ENCODE measurements at places on chromosomes 12 and 14.
A peak's percentile ranks its signal among the peaks of the same experiment; 100 is the strongest.

DNA sequence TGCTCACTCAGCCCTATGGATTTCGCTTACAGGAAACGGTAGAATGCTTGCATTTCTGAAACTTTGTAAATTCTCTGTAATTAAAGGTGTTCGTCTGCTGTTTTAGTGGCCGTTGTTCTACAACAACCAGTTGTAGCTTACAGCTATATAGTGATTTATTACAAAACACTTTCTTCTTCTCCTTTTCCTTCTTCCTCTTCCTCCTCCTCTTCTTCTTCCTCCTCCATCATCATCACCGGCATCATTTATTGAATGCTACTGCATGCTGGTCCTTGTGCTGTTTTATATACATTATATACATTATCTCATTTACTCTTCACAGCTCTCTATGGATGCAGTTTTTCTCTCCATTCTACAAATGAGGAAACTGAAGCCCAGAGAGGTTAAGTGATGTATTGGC lies 6.4 kb downstream of the ETV6 start:
- no peak for DNase-seq

- peak; percentile 52 for DNase-seq
These were observed 835 bp downstream of the VEZT start for GRCh38 chr12:95218150-95219133.

DNA sequence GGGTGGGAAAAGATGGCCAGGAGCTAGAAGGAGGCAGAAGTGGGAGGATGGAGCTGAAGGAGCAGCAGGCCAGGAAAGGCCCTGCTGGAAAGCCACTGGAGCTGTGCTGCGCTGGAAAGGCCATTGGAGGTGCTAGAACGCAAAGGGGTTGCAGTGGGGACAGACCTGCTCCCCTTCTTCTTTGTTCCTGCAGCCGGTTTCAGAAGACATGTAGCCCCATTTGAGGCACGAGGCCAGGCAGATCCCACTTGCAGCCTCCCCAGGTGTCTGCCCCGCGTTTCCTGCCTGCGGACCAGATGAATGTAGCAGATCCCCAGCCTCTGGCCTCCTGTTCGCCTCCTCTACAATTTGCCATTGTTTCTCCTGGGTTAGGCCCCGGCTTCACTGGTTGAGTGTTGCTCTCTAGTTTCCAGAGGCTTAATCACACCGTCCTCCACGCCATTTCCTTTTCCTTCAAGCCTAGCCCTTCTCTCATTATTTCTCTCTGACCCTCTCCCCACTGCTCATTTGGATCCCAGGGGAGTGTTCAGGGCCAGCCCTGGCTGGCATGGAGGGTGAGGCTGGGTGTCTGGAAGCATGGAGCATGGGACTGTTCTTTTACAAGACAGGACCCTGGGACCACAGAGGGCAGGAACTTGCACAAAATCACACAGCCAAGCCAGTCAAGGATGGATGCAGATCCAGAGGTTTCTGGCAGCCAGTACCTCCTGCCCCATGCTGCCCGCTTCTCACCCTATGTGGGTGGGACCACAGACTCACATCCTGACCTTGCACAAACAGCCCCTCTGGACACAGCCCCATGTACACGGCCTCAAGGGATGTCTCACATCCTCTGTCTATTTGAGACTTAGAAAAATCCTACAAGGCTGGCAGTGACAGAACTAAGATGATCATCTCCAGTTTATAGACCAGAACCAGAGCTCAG lies 2.3 kb upstream of the GPR162 start:
- no peak for DNase-seq

GRCh38 chr12:62562846-62563245 lies 96.2 kb downstream of the MON2 start:
- peak; percentile 47 for DNase-seq

DNA sequence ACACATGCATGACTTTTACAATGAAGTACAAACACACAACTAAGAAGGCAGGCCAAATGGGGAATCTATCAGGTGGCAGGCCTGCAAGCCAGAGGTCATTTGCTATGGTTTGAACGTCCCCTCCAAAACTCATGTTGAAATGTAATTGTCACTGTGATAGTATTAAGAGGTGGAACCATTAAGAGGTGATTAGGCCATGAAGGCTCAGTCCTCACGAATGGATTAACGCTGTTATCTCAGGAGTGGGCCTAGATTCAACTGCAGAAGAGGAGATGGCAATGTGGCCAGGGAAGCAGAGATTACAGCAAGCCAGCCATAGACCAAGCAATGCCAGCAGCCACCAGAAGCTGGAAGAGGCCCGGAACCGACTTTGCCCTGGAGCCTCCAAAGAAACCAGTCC lies 13.5 kb upstream of the ACTR6 start:
- no peak for DNase-seq

GRCh38 chr14:39395555-39396254 lies 36.5 kb downstream of the FBXO33 start:
- DNase-seq: no peak

- no peak for DNase-seq
These were observed 127.8 kb downstream of the BMP4 start for GRCh38 chr14:53828820-53829219.

DNA sequence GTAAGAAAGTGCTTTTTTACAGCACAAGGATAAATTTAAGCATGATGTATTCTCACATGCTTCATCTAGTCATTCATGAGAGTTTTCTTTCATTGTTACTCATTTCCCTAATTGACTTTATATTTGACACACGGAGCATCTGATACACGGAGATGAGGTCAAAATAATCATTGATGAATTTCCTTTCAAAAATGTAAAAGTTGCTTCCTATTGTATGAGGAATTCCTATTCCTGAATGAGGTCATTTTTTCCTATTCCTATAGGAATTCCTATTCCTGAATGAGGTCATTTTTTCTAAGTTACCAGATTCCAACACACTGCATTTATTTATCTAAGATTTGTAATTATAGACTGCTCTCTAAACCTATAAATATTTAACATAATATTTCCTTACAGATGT lies 316.7 kb upstream of the KITLG start:
- DNase-seq: no peak

- DNase-seq: no peak
These were observed 173.5 kb upstream of the SFSWAP start for GRCh38 chr12:131537267-131537958.

- DNase-seq: no peak
These were observed 150.5 kb upstream of the KRR1 start for GRCh38 chr12:75661908-75662307.
